ENCODE measurements at places on chromosomes 4 and X.

DNA sequence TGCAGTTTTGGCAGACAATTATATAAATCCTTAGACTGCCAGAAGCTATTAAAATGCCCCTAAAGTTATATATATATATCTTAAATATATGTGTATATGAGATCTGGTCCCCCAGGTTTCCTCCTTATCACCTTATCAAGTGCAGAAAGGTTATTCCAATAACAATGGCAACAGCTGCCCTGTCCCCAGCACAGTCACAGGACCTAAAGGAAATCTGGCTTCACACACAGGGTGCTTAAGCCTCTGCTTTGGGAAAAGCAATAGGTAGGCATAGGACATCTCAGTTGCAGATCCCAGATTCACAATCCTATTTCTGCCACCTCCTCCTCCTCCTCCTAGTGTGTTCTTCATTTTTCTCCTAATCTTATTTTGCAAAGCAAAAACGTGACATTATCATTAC lies 5.8 kb downstream of the SLC25A53 start:
- no peak for DNase-seq

DNA sequence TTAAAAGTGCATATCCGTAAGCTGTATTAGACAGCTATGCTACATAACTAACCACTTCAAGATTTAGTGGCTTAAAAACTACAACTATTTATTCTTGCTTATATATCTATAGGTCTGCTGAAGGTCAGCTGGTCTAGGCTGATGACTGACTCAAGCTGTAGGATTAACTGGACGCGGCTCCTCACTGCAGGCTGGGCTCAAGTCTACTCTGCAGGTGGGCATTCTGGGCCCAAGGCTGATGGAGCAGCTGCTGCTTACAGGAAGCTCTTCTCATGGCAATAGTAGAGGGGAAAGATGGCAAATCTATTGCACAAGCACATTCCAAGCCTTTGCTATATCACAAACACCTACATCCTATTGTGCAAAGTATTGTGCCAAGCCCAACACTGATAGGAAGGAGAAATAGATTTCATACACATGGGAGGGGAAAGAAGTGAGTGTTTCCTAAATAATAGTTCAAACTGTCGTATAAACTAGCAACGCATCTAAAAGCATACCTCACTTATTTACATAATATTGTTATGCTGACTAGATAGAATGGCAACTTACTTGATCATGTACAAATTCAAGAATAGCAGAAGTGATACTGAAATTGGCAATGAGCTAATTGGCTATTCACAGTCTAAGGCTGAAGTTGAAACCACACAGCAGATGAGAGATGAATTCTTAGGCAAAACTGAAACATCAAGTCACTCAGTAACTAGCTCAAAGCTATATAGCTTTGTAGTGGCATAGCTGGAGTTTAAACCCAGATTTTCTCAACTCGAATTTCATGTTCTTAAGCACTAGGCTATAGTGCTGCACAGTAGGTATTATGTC lies 263.8 kb downstream of the NKX6-1 start:
- no peak for DNase-seq

DNA sequence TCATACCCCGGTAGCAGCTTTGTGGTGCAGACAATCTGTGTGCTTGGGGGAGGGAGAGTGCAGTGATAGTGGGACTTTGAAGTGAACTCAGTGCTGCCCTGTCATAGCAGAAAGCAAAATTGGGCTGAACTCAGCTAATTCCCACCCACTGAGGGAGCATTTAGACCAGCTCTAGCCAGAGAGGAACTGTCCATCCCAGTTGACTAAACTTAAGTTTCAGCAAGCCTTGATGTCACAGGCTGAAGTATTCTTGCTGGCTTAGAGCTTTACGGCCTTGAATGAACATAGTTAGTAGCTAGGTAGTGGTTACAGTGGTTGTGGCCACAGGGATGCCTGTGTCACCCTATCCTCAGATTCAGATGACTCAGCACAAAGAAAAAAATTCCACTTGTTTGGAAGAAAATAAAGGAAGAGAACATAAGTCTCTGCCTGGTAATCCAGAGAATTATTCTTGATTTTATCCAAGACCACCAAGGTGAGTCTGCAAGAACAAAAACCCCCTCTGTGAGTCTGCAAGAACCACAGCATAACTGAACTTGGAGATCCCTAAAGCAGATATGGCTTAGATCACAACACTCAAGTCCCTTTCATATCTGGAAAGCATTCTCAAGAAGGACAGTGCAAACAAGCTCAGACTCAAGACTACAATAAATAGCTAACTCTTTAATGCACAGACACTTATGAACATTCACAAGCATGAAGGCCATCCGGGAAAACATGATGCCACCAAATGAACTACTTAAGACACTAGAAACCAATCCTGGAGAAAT lies 39.4 kb downstream of the ADH7 start:
- DNase-seq, result no peak

GRCh38 chr4:155248002-155248896 lies 39.8 kb downstream of the NPY2R start:
- DNase-seq, result no peak

GRCh38 chr4:107862658-107863057 lies 37.9 kb downstream of the SGMS2 start:
- DNase-seq, result no peak

GRCh38 chr4:3785292-3785565 lies 19.0 kb downstream of the ADRA2C start:
- DNase-seq, result no peak

DNA sequence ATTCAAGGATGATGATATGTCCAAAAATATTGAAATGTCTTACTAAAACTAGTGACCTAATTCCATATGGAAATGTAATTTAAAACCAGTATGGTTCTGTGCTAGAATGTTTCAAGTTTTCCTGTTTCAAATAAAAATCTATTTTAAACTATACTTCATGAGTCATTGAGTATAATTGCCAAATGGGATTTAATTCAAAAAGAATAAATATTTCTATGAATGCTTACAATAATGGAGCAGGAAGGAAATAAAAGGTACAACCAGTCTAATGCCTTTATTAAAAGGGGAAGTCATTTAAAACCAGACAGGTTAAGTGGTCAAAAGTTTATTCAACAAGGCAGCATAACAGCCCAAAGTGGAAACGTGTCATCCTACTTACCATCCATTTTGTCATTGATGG lies 2347.1 kb downstream of the PCDH7 start:
- no peak for DNase-seq

DNA sequence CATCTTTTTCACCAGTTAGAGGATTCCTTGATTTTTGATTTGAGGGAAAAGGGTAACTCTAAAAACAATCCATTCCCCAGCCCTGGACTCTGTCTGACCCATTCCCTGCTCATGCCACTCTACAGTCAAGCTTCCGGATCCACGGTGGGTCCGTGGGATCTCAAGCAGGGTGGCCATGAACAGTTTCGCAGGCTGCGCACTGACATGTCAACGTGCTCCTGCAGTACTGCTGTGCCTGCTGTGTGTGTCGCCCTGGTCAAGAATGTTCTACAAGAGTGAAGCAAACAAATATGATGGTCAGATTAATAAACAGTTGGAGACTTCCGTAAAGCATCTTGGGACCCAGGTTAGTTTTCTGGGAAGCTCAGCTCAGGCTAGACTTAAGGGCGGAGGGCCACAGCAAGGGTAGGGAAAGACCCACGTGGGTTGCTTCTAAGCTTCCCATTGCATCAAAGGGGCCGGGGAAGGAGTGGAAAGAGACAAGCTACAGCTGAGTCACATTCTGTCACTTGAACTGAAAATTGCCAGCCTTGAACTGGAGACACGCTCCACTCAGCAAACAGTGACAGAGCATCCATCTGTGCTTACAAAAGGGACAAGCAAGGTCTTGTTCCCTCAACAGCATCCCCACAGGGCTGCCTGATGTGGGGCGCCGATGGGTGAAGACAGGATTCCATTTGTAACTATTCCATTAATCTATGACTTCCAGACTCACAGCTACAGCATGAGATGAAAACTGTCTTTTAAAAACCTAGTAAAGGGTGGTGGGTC lies 81.8 kb downstream of the MTMR1 start:
- DNase-seq, result no peak

DNA sequence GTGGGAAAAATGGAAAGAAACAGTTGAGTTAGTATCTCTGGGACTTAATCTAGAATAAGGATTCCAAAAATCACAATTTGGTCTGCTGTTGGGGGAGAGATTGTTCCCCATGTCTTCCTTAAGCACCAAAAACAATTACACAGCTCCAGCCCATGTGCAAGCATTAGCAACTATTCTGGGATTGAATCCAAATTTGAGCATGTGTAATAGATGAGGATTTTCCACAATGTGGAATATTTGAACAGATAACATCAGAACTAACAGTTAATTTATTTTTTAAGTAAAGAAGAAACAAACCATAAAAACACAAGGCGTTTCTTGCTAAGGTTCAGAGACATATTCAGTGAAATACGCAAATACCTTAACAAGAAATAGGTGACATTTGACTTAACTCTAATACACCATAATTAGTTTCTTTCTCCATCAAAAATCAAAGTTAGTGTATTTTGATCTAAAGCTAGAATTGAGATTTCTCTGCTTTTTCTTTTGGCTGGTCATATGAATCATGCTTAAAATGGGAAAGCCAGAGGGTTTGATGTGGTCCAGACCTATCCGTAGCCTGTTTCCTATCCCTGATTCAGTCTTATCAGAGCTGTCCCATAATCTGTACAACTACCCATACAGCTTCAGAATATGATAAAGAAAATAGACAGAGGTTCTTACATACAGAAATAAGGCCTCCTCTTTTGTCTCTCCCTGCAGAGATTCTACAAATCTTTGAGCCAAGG lies 413.4 kb downstream of the PACRGL start:
- no peak for DNase-seq

- DNase-seq, result no peak
Observed at GRCh38 chr4:146283758-146284651, 69.7 kb downstream of the REELD1 start.

DNA sequence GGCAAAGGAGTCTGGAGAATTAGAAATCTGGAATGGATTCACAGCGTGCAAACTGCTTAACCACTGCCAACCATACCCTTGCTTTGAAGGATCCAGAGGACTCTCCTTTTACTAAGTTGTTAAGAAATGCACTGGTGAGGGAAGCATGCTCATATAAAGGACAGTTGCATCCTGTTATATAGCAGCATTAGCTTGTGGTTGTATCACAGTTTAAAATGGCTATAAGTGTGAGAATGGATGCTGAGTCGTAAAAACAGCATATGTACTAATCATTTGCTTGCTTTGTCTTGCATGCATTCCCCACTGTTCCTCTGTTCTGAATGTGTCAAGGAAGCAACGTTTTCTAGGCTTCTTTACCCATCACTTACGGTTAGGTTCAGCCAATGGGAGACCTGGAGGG lies 101.1 kb downstream of the CXCL13 start:
- no peak for DNase-seq

DNA sequence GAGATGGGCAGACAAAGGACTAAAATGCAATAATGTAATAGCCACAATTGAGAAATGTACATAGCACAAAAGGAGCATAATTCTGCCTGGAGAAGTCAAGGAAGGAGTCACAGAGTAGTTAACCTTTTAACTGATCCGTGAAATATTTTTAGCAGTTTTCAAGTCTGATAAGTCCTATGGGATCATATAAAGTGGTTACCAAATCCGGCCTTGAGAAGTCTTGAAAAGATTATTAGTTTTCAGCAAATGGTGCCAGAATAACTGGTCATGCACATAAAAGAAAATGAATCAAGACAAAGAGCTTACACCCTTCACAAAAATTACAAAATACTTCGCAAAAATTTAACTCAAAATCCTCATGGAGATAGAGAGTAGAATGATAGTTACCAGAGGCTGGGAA lies 788.7 kb upstream of the AMOT start:
- no peak for DNase-seq

GRCh38 chr4:162116095-162116779 lies 47.6 kb downstream of the FSTL5 start:
- no peak for DNase-seq

DNA sequence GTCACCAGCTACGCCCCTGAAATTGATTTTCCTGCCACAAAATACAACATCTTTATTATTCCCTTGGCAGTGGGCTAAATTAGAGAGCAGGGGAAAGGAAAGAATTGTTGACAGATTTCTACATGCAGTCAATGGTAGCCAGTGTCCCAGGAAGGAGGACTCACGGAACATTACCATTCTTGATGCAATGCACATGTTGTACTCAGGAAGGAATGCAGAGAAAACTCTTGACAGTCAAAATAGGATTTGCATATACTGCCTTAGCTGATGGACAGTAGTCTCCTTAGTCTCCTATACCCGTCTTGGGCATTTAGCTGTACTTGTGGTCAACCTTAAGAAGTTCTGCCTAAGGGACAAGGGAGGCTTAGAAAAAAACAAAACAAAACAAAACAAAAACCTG lies 158.0 kb upstream of the GYPA start:
- DNase-seq, result no peak

GRCh38 chrX:1465286-1466231 lies 12.8 kb upstream of the ASMTL start:
- DNase-seq, result no peak

GRCh38 chrX:46198858-46199257 lies 346.4 kb downstream of the ZNF674 start:
- no peak for DNase-seq

GRCh38 chrX:8955511-8955910 lies 78.4 kb downstream of the FAM9B start:
- no peak for DNase-seq

- DNase-seq, result no peak
Observed at GRCh38 chr4:122762520-122762919, 30.0 kb downstream of the BBS12 start.

DNA sequence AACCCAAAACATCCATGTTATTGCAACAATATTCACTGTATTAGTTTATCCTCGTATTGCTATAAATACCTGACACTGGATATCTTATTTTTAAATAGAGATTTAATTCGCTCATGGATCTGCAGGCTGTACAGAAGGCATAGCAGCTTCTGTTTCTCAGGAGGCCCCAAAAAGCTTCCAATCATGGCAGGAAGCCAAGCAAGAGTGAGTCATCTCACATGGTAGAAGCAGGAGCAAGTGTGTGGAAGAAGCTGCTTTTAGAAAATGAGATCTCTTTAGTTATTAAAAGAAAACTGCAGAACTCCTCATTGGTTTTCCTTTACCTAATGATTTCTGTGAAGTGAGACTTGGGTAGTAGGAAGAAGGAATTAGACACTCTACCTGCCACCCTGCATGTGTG lies 16.4 kb downstream of the ZNF732 start:
- no peak for DNase-seq

- no peak for DNase-seq
Observed at GRCh38 chr4:163540977-163541376, 46.5 kb downstream of the TMA16 start.

DNA sequence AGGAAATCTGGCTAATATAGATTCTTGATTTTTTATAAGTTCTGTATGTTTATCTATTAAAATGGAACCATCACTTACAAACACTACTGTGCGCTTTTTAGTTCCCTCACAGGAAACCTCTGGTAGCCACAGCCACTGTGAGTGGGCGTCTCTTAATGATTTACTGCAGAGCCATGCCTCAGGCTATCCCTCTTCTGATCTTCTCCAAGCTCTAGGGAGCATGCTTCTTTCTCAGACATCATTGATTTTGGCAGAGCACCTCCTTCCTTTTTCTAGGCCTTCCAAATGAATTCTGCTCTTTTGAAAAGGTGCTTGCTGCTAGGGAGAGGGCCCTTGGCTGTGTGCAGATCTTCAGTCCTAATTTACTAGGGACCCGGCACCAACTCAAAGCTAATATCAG lies 61.1 kb upstream of the STS start:
- DNase-seq, result no peak

GRCh38 chr4:100707786-100708185 lies 190.0 kb upstream of the EMCN start:
- no peak for DNase-seq
